NCI-H187 (cell line): ENCODE measurements at places on chromosomes 1 and 21.

- DNase-seq = no peak
Measured at GRCh38 chr1:31423418-31423947, 10.5 kb downstream of the SERINC2 start.

- no peak for DNase-seq
Measured at GRCh38 chr1:86155051-86155806, 1.3 kb downstream of the COL24A1 start.

- no peak for DNase-seq
Measured at GRCh38 chr1:17059391-17060305, 5.8 kb upstream of the SDHB start.

GRCh38 chr1:107594536-107594935 is 370.4 kb downstream of the VAV3 start:
- no peak for DNase-seq

DNA sequence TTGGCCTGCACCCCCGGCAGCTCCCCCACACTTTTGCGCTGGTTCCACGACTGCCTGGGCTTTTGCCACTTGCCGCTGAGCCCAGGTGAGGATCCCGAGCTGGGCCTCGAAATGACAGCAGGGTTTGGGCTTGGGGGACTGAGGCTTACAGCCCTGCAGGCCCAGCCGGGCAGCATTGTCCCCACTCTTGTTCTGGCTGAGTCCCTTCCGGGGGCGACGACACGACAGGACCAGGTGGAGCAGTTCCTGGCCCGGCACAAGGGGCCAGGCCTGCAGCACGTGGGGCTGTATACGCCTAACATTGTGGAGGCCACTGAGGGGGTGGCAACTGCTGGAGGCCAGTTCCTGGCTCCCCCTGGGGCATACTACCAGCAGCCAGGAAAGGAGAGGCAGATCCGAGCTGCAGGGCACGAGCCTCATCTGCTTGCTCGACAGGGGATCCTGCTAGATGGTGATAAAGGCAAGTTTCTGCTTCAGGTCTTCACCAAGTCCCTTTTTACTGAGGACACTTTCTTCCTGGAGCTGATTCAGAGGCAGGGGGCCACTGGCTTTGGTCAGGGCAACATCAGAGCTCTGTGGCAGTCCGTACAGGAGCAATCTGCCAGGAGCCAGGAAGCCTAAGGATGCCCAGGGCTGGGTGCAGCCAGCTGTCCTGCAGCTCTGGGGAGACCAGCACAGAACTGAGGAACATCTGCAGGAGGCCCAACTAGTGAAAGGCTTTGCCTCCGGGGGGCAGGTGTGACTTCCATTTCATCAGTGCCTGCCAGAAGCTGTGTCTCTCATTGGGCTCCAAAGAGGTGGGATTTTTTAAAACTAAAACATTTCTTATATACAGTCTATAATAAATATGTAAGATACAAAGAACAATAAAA is 1.2 kb downstream of the HPDL start:
- no peak for DNase-seq

- DNase-seq = no peak
Measured at GRCh38 chr21:42039911-42040351, 29.8 kb upstream of the ZBTB21 start.

DNA sequence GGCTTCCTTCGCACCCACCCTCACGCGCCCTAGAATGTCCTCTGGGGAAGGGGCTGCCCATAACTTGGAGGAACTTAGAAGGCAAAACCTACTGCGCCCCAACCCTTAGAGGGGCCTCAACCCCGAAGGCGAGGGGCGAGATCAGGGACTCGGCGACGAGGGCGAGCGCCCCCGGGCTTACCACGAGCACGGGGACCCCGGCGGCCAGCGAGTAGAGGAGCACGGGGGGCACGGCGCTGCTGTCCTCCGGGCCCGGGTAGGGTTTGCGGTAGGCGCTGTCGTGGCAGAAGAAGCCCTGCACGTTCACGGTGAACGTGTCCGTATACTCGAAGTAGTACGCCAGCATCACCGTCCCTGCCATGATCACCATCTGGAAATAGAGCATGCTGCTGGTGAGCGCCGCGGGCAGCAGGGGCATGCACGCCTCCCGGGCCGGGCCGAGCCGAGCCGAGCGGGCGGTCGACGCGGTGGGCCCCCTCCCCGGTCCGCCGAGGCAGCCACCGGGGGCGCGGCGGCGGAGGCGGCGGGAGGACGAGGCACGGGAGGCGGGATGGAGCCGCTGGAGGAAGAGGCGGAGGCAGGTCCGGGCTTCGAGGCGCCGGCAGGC is 304 bp downstream of the PLPPR5 start:
- DNase-seq = no peak

DNA sequence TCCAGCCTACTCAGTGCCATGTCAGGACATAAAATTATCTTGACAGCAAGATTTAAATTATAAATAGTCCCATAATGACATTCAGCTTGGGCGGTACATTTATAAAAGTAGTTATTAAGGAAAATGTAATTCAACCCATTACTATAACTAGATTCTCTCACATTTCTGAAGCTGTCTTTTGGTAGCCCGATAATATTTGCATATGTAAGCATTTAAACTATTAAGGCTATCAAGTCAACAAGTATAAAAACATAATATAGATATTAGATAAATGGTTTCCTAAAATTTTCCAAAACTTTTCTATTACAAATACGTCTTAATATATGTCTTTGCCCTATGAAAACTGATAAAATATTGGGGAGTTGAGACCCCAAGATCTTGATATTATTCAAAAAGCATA is 21.6 kb upstream of the GPR52 start:
- DNase-seq = no peak

- DNase-seq = no peak
Measured at GRCh38 chr1:176888471-176889032, 276.0 kb downstream of the ASTN1 start.

DNA sequence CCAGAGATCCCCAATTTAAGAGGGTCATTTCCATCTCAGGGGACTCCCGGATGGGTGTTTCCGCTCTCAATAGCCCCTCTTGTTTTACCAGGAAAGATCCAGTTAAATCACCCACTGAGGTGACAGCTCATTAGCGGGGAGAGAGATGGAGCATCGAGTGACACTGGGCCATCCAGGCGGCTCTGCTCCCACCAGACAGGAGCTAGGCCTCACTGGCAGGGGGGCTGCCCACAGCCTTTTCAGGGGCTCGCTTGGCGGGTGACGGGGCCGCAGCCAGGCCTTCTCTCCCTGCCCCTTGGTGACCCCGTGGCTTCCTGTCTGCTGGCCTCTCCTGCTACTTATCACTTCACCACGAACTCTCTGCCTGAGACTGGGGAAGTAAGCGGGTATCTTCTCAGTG is 26.7 kb upstream of the SPSB1 start:
- DNase-seq = no peak

GRCh38 chr1:62285440-62285839 is 33.8 kb downstream of the KANK4 start:
- DNase-seq = no peak

- DNase-seq = no peak
Measured at GRCh38 chr1:182122913-182123260, 61.4 kb upstream of the ZNF648 start.

GRCh38 chr1:77534456-77534855 is 148.0 kb downstream of the ZZZ3 start:
- no peak for DNase-seq

DNA sequence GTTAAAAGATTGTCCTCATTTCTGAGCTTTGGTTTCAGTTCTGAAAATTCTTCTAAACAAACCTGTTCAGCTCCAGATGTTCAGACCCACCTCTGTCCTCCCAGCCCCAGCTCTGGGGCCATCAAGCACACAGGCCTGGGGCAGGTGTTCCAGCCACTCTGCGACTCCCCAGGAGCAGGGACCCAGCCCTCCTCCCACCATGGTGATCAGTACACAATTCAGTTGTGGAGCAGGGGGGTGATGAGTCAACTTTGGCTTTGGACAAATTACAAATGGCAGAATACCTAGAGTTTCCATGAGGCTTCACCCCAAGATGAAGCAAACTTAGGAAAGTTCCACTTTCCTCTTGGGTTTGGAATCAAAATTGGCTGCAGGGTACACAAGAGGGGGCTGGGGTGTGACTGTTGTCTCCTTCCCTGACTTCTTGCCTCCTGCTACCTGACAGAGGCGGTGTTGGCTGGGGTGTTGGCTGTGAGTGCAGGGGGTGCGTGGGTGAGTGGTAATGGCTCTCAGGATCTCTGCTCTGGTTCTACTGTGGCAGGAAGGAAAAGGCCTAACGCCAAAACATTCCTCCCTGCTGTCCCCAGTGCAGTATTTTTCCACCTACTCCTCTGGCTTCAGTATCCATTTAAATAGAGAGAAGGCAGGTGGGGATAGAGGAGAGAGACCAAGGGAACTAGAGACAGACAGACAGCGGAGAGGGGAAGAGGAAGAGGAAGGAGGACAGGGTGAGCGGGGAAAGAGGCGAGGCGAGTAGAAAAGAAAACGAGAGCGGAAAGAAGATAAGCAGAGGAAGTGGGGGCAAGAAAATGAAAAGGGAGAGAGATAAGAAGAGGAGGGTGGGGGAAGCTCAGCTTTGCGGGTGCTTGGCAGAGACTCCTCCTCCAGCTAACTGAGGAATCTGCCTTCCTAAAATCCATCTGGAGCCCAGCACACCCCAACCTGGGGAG is 20.6 kb upstream of the LRRN2 start:
- no peak for DNase-seq

DNA sequence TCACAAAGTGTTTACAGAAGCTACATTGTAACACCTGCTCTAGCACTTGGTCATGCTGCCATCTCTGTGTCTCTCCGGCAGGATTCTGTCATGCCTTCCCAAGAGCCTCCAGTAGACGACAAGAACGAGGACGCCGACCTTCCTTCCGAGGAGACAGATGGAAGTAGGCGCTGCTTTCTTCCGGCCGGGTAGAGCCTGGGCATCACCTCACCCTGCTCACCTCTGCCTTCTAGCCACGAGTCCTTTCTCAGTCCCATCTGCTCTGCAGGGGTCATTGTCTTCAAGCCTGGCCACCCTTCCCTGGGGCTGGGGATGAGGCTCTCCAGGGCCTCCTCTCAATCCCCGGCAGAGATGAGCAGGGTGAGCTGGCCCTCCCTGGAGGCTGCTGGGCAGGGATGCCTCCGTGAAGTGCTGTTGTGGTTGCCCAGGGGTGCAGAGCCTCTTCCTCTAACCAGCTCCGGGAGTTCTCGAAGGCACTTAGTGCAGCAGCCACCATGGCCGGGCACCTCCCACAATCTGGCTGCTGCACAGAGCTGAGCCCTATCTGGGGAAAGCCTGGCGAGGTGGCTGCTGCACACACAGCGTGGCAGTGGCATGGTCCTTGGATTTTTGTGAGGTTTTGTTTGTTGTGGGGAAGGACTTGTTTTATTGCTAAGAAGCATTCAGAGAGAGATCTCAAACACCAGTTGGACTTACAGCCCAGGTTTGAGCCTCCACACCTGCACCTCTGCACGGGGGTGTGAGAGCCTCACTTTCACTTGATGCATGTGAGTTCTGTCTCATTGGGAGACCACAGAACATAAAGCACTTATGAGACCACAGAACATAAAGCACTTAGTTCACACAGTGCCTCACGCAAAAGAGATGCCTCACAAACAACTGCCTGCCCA is 48.4 kb downstream of the FAAP20 start:
- peak; percentile 22 for DNase-seq

GRCh38 chr1:198272492-198272891 is 115.7 kb downstream of the NEK7 start:
- DNase-seq = no peak

GRCh38 chr1:53115403-53116306 is 26.8 kb downstream of the SLC1A7 start:
- DNase-seq = no peak

- DNase-seq = no peak
Measured at GRCh38 chr1:1554926-1555915, 14.8 kb upstream of the TMEM240 start.

- no peak for DNase-seq
Measured at GRCh38 chr1:155912056-155912536, 947 bp upstream of the RIT1 start.

GRCh38 chr1:175978926-175979325 is 228.2 kb downstream of the COP1 start:
- DNase-seq = no peak

GRCh38 chr1:44628962-44629756 is 45.1 kb downstream of the TMEM53 start:
- DNase-seq = no peak

DNA sequence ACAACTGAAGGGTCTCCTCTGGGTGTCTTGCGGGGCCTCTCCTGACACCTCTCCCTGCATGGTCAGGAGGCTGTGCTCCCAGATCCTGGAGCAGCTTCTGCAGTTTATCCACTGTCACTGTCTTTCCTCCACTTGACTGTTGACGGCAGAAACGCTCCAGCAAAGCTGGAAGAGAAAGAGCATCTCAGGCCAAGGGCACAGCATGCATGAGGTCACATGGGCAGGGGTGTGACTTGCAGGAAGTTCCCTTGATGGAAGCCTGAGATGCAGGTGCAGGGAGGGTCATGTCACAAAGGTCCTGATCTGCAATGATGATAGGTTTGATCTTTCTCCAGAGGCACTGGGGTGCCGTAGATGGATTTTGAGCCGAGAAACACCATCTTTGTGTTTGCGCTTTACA is 23.3 kb downstream of the SLC44A3 start:
- DNase-seq = no peak

DNA sequence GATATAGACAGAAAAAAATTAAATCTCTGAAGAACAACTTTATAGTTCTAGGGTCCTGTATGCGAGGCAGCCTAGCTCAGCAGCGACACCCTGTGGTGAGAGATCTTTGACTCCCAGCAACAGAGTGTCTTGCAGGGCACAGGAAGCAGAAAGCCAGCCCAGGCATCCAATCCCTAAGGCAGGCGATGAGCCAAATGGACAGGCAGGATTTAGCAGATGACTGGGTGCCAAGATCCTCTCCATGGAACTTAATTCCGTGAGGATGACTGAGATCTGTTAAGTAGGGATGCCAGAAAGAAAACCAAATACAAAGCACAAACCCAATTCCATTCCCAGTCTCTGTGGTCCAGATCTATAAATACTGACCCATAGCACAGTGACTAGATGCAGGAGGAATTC is 38.8 kb downstream of the HLCS start:
- peak; percentile 54 for DNase-seq

DNA sequence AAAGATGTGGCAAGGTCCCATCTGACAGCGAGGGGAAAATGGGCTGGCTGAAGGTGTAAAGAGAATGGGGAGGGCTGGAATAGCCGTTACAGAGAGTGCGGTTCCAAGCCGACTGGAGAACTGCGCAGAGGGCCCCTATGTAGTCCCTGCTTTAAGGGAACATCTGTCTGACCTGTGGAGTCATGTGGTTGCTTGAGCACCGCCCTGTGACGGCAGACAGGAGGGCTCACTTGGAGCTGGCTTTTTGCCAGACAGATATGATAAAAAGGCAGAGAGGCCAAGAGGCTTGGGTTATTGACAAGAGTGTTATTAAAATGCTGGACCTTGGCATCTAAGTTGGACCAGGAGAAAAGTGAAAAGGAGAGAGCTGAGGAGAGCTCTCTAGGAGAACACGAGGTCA is 5.9 kb upstream of the PTPRF start:
- DNase-seq = no peak

DNA sequence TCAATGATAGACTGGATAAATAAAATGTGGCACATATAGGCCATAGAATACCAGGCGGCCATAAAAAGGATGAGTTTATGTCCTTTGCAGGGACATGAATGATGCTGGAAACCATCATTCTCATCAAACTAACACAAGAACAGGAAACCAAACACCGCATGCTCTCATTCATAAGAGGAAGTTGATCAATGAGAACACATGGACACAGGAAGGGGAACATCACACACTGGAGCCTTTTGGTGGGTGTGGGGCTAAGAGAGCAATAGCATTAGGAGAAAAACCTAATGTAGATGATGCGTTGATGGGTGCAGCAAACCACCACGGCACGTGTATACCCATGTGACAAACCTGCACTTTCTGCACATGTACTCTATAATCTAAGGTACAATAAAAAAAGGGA is 883.4 kb upstream of the PRMT6 start:
- no peak for DNase-seq
